Stimulated activated CD8-positive, alpha-beta memory T cell treated with anti-CD3 and anti-CD28 coated beads, Interleukin-15, amount 100 ng/mL, for 4 hours (primary cell): ENCODE measurements at places on chromosomes 7 and 10.

DNA sequence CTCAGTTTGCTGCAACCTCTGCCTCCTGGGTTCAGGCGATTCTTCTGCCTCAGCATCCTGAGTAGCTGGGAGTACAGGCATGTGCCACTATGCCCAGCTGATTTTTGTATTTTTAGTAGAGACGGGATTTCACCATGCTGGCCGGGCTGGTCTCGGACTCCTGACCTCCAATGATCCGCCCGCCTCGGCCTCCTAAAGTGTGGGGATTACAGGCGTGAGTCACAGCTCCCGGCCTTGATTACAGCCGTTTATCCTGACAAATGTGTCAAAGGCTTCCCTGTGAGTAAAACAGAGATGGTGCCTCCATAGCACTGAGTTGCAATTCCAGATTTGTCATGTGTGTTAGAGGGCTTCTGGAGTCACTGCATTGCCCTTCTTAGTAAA, 273.7 kb downstream of the CCDC3 start:
- DNase-seq = no peak

DNA sequence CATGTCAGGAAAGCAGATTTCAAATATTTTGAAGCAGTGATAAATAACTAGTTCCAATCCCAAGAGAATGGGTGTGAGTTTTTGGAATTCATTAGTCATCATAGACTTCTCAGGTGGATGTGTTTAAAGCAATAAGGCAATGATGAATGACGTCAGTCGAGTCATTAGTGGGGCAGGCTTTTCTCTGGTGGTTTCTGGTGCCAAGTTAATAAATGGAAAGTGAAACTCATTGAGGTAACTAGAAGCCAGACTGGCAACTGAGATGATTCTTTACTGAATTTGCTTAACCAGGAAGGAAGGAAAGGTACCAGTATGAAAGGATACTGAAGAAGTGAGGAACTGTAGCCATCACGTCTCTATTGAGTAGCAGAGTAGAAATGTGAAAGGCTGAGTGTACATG, 311.0 kb downstream of the GPAM start:
- no peak for DNase-seq

GRCh38 chr10:78905957-78906308, 162.8 kb upstream of the ZMIZ1 start:
- DNase-seq = no peak

GRCh38 chr7:20395511-20395910, 64.8 kb downstream of the ITGB8 start:
- DNase-seq = no peak

DNA sequence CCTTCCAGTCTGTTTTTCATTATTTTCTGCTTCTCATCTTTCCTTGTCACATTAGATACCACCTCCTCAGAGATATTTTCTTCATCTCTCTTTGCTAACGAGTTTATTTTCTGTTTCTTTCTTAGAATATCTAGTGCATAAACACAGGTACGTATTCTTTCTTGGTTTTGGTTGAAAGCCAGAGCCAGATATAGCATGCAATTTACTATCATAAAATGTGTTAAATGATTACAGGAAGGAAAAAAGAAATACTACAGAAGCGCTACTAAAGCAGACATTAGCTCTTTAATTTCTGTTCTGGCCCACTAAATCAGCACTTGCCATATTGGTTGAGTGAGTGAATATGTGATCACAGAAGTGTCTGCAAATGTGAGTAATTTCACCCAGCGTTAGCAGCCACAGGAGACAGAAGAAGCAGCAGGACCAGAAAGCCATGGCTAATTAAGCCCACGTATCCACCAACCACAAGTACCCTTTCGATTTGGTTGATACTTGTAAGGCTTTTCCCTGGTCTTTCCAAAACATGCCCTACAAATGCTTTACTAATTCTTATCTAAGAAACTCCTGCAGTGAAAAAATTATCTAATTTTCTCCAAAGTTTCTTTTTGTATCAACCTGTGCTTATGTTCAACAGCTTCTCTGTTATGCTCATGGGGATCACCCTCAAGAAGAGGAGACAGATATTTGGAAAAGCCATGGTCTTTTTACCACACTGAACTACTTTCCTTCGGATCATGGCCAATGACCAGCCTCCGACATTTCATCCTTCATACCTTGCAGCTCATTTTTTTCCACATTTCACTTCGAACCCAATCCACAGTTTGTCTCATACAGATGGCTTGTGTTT, 23.1 kb upstream of the MACC1 start:
- DNase-seq = no peak

DNA sequence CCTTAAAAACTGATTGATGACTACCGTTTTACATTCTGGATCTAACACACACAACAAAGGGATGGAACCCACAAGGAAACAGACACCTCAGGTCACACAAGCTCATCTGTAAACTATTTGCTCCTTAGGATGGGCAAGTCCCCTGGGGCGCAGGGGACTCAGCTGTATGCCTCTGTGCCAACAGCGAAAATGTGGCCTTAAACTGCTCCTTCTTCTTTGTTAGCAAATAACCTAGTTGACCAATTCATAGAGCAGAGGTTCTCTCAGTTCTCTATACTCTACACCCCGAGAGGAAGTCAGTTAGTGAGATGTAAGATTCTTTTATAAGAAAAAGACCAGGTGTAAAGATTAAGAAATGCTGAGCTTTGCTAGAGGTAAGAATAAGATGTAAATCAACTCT, 181.9 kb upstream of the PRSS58 start:
- DNase-seq = no peak

DNA sequence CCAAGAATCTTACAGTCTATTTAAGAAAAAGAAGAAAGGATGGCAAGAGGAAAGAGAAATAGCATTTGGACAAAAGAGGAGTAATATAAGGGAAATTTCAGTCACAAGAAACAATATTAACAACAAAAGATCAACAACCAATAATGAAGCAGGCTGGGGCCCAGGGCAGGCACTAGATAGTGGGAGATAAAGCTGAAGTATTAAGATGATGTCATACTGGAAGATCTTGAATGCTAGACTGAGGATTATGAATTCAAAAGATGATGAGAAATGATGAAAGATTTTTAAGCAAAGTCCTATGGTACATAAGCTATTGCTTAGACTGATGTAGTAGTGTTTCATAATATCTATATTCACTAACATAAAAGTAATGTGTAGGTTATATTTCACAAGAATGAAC, 51.8 kb upstream of the SPOCK2 start:
- DNase-seq = no peak

DNA sequence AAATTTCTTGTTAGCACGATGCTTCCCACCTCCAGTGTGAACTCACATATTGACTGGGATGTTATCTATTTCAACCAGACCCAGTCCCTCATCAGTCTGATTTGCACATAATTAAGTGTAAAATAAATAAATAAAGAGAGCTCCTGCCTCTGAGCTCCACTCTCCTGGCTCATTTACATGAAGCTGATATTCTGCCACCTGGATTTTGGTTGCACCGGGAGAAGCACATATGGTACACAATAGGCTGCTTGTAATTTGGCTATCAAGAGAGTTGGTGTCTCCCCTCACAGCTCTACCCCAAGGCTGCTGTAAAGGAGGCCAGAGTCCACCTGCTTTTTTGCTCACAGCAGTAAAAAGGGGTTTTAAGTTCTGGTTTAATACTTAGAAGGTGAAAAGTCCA, 610.5 kb downstream of the KCNMA1 start:
- DNase-seq = no peak

- no peak for DNase-seq
Measured at GRCh38 chr7:101234636-101235035, 3.0 kb downstream of the CLDN15 start.
